ENCODE measurements at places on chromosomes 16 and 17.

GRCh38 chr17:81002013-81002384 is 10.4 kb downstream of the CHMP6 start:
- no peak for DNase-seq

DNA sequence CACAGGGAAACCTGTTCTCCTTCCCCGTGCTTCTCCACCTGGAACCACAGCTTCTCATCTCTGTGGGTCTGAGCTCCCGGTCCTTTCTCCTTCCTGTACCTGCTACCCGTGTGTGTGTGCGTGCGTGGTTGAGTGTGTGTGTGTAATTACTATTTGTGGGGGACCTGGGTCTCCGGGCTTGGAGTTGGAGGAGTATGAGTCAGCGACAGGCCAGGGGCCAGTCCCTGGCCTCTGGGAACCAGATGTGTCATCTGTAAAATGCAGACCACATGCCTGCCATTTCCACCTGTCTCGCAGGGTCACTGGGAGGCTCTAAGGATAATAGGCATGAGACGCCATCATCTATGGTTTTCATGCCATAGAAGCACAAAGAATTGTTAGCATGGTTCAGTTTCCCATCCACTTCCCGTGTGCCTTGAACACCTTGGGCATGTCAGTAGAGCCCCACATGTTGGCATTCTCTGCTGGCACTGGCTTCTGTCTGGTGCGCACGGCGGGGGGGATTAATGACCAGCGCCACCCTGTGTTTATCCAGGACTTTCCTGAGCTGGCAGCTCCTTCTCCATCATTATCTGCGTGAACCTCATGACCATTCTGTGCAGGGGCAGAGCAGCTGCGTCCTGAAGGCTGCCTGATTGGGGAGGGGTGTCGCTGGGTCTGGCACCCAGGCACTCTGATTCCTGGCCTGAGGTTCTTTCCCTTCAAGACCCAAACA is 1.5 kb downstream of the ZNF205 start:
- no peak for DNase-seq

- no peak for DNase-seq
Measured at GRCh38 chr17:41020336-41020735, 6.7 kb downstream of the KRTAP1-5 start.

GRCh38 chr16:65510850-65511249 is 389.0 kb upstream of the CDH11 start:
- no peak for DNase-seq

DNA sequence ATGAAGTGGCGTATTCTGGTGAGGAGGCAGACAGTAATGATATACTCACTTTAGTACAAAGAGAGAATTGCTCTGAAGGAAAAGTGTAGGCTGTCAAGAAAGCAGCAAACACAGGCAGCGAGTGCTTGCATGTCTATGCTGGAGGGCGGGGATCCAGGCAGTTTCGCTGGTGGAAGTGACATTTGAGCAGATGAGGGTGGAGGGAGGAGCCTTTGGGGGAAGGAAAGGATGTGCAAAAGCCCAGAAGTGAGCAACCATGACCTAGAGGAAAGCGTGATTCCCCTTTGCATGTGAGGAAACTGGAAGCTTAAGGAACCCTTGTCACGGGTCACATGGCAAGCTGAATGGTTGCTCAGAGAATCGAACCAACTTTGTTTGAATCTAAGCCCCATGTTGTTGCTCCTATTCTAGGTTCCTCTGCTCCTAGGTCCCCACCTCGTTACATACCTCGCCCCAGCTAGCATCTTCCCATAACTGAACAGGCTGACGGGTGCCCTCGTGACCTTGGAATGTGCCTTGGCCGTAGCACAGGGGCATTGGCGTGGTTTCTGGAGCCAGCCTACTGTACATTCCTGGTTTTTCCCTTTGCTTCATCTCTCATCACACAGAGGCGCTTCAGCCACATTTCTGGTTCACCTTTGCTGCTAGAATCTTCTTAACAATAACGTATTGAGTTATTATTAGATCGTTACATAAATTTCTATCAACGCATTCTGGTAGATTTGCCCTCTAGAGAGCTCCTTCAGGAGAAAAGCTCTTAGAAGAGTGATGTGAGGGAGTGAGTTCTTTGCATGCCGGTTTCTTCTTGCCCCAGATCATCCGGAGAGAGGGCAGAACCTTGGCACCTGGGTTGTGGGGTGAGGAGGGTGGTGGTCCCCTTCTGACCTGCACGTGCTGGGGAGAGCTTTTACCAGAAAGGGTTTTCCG is 191.8 kb downstream of the SNX29 start:
- DNase-seq: no peak

DNA sequence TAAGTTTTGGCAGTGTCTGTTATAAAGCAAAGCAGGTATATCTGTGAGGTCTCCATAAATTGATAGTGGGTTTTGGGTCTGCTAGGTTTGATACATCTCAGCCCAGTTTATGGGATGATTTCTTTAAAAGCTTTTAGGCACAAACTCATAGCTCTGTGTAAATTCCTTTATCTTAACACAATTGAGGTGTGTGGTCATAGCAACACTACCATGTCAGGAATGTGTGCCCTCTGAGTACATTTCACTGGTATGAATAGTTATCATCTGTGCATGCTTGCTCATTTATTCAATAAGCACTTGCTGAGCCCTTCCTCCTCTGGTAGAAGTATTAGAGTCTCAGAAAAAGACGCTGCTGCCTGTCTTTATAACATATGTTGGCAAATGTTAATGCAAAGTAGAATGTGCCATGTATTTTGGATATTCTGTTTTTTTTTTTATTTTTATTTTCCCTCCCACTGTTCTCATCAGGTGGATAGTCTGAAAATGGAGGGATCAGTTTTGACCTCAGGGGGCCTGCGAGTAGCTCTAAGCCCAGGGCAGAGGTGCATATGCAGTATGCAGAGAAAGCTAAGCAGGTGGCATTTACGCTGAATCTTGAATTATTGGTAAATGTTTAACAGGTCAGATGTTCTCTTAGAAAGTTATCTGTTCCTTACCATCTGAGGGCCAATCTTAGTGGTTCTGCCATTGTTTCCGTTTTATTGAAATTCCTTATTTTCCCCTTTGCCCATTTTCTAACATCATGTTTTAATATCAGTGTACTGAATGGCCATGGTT is 90.7 kb downstream of the WNT3 start:
- no peak for DNase-seq

DNA sequence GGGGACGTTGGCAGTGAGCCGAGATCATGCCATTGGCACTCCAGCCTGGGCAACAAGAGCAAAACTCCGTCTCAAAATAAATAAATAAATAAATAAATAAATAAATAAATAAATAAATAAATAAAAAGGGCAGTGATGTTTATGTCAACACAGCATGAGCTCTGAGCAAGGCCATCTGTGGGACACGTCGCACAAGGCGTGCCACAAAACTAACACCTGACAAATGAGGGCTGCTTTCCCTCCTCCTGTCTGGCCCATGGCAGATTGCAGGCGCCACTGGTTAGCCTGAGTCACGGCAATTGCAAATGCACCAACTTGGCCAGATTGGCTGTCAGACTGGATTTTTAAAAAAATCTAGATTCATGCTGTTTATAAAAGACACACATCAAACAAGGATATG is 25.9 kb upstream of the SPNS3 start:
- no peak for DNase-seq

DNA sequence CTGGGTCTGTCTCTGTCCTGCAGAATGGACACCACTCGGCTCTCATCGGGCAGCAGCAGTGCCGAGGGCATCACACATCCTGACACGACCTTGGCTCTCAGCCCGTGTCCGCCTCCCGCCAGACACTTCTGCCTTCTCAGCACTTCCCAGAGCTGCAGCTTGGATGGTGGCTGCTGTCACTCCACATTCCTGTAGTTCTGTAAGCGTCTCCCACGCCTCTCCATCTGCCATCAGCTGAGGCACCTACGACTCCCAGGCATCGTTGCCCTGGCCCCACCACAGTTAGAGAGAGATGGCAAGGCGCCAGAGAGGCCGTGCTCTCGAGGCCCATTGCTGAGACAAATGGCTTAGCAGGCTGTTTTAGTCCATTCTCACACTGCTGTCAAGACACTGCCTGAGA is 195.9 kb upstream of the CHMP6 start:
- no peak for DNase-seq

DNA sequence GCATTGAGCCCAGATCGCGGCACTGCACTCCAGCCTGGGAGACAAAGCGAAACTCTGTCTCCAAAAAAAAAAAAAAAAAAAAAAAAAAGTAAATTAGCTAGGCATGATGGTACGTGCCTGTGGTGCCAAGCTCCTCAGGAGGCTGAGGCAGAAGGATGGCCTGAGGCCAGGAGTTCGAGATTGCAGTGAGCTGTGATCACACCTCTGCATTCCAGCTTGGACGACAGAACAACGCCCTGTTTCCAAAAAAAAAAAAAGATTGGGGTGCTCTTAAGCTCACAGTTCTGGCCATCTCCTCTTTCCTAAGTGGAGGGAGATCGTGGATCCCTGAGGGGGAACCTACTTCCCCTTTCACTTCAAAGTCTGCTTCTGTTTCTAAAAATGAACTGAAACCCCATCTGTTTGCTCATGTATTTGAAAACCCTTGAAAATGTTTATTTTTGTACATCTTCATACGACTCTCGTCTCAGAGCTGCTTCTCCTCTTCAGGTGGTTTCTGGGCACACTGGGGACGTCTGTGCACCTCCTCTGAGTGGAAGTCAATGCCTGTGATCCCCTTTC is 138.8 kb downstream of the PRKCA start:
- DNase-seq: no peak

DNA sequence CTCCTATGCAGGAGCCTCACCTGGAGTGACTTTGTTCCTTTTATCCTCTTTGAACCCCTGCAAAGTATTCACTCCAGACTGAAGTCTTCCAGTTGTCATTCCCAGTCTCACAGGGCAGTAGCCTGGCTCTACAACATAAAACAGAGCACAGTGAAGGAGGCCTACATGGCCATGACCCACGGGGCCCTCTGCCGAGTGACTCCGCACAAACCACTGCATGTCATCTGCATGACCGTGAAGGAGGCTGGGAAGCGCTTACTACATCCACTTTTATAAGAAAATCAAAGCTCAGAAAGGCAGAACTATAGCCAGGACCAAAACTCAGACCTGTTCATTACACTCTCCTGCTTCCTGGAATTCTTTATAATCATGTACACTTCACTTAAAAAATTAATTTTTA is 42.5 kb downstream of the BRD7 start:
- DNase-seq: no peak

GRCh38 chr17:55983096-55983495 is 170.2 kb upstream of the ANKFN1 start:
- DNase-seq: no peak

DNA sequence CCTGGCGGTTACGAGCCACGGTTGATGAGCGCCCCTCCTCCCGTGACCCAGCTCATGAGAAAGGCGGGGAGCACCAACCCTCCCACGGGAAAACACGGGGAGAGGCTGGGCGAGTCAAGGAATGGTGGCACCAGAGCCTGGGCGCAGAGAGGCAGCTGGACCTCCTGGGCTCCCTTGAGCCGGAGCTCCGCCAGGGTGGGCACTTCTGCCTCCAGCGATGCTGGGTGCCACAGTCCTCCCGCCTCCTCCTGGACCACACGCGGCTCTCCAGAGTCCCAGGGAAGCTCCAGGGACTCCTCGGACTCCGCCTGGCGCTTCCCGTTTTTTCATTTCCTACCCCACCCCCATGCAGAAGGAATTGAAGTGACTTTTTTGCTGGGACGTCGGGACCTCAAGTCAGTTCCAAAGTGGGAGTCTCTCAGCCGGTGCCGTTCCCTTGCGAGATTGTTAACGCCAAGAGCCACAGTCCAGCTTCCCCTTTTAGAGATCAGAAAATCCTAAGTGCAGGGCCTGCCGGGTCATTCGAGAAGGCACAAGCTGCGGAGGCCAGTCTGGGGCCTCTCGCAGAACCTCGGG is 6.6 kb upstream of the CBX8 start:
- no peak for DNase-seq

DNA sequence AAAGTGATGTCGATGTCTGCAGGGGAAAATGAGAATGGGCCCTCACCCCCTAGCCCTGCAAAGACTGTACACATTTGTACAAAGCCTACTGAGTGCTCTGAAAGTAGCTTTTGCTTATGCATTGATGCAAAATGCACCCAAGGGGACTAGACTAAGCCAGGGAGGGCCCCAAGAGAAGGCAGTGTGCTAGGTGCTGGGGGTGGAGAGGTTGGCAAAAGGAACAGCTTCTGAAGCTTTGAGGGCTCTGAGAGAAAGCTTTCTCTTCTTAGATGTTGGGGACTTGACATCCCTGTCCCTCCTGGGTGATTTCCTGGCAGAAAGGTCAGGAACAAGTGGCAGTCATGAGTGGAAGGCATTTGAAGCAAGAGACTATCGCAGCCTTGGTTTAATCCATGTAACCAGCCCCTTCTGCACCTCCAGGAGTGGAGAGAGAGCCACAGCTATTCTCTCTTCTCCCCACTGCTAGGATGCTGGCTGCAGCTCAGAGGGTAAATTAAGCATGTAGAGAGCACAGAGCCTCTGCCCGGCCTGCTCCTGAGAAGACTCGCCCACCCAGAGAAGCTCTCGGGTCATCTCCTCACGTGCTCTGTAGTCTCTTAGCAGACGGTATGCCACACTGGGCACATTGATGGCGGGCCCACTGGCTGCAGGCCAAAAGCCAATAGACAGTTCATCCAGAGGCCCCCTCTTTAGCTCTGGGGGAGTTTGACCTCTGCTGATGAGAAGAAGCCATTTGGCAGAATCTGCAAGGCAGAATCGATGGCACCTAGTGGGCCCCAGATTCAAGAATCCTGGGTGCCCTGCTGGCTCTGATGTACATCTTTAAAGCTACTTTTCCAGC is 221.4 kb downstream of the MSI2 start:
- no peak for DNase-seq

DNA sequence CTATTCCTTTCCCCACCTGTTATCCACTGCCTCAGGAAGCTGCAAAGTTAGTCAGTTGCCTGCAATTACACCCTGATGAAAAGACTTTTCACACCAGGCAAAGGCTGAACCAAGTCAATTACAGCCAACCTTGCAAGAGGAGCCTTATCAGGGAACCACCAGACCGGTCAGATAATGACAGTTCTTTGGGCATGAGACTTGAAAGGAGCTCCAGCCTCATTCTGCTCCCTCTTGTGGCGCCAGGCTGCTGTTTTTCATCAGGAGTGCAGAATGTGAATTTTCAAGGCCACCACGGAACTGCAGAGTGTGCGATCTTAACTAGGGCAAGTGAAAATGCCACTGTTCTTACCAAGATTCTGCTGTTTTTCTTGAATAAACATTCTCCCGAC is 22.5 kb downstream of the DNAI2 start:
- DNase-seq: peak; percentile 52

GRCh38 chr17:4208238-4208637 is 55.5 kb downstream of the ANKFY1 start:
- no peak for DNase-seq

- no peak for DNase-seq
Measured at GRCh38 chr17:17540278-17540906, 44.2 kb upstream of the RASD1 start.

GRCh38 chr16:67395458-67396158 is 2.3 kb upstream of the TPPP3 start:
- no peak for DNase-seq
